ENCODE measurements at places on chromosomes 3 and 15. TPM values are rescaled to one million over a fixed set of nuclear protein-coding genes. Genes with fewer than 3 reads are reported as not detected.

Gene CPOX
- 69.9 TPM for total RNA-seq

Gene STRA6
- not detected for total RNA-seq

Gene PCOLCE2
- not detected for total RNA-seq

Gene GNB4
- 11.9 TPM for total RNA-seq

Gene CAMK2N2
- total RNA-seq: 0.16 TPM

Gene ARHGAP31
- total RNA-seq: 3.0 TPM

Gene CCR3
- total RNA-seq: 0.16 TPM

Gene SRGAP3
- total RNA-seq: 7.1 TPM

Gene MKRN2OS
- not detected for total RNA-seq

Gene KNG1
- not detected for total RNA-seq

All from T-helper 2 cell treated with Interferon-gamma antibody and Interleukin-4, amounts not matched to agents 100 ng/mL and 5 ng/mL, for 36 hours (primary cell).